ENCODE measurements at places on chromosomes 2 and 18.

DNA sequence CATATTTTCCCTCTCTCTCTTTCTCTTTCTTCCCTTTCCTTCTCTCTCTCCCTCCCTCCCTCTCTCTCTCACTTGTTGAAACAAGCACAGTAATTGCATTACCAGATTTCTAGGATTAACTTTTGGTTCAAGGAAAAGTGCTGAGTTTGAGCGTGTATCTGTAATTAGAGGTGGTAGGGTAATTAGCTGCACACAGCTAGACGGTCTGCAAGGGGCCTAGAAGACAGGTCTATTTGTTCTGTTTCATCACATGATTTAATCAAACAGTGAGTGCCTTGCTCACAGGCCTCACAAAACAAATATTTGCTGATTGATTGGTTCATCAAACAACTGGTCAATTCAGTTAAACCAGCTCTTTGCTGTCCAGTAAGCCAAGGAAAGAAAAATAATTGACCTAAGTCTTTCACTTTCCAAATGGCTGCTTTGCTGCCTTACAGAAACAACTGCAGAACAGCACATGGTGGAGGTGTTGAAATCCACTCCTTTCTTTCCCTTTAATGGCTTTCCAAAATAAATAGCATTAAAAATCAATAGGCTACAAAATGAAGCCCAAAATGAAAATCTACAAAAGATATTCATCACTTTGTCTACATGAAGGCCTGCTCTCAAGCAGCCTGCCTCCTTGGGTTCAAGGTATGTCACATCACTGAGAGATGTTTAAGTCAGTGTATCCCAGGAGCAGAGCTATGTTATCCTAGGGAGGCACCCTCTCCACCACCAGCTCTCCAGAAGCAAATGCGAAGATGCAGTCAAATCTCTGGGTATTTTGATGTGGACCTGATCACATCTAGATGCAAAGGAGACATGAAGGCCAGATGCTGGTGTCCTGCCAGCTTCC, 264.4 kb upstream of the SIX2 start:
- no peaks in the 10 kb centered on the region for H3K4me1 ChIP-seq
- no peak overlapping the region for H3K27ac ChIP-seq
- H3K27me3 ChIP-seq = peaks cover 50% of the 10 kb centered on the region
- no peak overlapping the region for H3K4me3 ChIP-seq
- H3K36me3 ChIP-seq = no peaks in the 10 kb centered on the region

- peak; percentile 60 for DNase-seq
- H3K27ac ChIP-seq = peak overlapping the region; percentile 100
- H3K36me3 ChIP-seq = peaks cover 73% of the 10 kb centered on the region
- no peaks in the 10 kb centered on the region for H3K27me3 ChIP-seq
- peak overlapping the region; percentile 92 for H3K4me3 ChIP-seq
Measured at GRCh38 chr2:200862532-200863000, 1.9 kb downstream of the CLK1 start.

DNA sequence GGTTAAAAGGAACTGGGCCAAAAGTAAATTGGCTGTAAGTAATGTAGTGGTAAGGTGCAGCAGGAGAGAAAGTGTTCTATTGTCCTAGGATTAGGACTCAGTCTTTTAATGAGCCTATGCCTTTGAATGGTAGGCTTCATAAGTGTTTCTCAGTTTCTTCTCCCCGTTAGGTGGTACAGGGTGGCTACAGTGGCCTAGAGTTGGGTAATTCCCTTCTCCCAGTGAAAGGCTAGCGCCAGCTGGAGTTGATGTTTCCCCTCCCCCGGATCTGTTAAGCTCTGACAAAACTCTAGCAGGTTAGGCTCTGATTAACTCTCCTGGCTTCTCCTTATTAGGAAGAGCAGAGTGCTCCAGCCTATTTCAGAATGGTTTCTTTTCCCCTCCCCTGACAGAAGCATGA, 127.7 kb downstream of the DNAH6 start:
- H3K4me3 ChIP-seq = no peak overlapping the region
- no peaks in the 10 kb centered on the region for H3K4me1 ChIP-seq
- H3K27me3 ChIP-seq = no peaks in the 10 kb centered on the region
- H3K36me3 ChIP-seq = no peaks in the 10 kb centered on the region

- no peaks in the 10 kb centered on the region for H3K27me3 ChIP-seq
- no peaks in the 10 kb centered on the region for H3K36me3 ChIP-seq
- no peak overlapping the region for H3K27ac ChIP-seq
- H3K4me1 ChIP-seq = peaks cover 10% of the 10 kb centered on the region
- DNase-seq = no peak
- H3K4me3 ChIP-seq = no peak overlapping the region
Measured at GRCh38 chr2:195507447-195508138, 149.4 kb upstream of the SLC39A10 start.
